ENCODE measurements at places on chromosomes 1 and 21.

GRCh38 chr1:175713381-175713780 is 30.0 kb downstream of the TNR start:
- no peak for DNase-seq

DNA sequence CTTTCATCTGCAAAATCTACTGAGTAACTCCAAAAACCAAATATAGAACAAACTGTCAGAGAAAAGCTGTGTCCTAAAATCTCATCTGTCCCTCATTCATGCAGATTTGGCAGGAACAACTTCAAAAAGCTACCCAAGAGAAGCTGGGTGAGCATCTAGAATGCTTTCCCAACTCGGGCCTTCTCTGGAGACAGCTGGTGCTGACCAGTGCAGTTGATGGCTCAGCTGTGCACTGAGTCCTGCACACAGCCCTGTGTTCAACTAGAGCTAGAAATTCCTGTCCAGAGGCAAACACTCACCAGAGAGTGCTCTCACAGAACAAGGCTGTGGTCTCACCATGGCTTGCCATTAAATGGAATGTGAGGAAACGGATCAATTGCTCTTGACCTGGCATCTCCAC is 202.8 kb downstream of the ASTN1 start:
- no peak for DNase-seq

DNA sequence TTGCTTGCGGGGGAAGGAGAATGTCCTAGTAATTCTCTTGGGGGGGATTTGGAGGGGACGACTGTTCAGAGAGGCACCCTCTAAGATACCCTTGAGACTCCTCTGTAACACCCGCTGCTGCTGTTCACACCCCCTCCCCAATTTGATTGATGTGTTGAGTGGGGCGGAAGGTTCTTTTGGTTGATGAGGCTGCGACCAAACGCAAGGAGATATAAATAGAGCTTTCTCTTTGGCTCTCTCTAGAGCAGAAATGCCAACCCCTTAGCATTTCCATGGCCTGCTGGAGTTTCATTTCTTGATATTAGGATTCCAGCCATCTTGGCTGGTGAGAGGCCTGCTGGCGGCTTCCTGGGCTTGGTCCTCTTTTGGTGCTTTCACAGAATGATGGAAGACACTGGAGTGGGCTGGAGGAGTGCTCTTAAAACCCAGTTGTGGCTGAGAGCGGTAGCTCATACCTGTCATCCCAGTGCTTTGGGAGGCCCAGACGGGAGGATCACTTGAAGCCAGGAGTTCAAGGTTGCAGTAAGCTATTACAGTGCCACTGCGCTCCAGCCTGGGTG is 2.0 kb downstream of the PIK3CD start:
- DNase-seq, result no peak

GRCh38 chr1:200588698-200589097 is 31.9 kb downstream of the KIF14 start:
- no peak for DNase-seq

- no peak for DNase-seq
Observed at GRCh38 chr1:235129774-235130570, 1.3 kb upstream of the TOMM20 start.

DNA sequence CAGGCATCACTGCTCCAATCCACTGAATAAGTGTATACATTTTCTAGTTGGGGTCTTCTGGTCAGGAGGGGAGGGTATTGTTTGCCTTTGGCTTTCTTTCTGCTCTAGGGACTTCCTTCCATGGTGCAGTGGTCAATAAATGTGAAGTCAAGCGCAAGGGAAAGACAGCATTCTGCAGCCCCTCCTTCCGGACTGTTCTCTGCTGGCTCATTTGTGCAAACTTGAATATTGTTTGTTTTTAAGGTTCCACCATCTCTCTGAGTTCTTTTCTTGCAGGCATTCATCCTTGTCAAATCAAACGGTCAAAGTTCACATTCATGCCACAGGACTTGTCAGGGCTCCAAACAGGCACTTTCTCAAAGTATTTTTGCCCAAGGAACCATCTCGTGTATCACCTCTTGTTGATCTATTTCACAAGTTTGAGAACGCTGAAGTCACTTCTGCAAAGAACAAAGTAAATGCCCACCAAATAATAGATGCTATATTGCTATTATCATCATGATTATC is 205.6 kb upstream of the KAZN start:
- no peak for DNase-seq

GRCh38 chr21:29521872-29522271 is 223.2 kb downstream of the BACH1 start:
- no peak for DNase-seq

DNA sequence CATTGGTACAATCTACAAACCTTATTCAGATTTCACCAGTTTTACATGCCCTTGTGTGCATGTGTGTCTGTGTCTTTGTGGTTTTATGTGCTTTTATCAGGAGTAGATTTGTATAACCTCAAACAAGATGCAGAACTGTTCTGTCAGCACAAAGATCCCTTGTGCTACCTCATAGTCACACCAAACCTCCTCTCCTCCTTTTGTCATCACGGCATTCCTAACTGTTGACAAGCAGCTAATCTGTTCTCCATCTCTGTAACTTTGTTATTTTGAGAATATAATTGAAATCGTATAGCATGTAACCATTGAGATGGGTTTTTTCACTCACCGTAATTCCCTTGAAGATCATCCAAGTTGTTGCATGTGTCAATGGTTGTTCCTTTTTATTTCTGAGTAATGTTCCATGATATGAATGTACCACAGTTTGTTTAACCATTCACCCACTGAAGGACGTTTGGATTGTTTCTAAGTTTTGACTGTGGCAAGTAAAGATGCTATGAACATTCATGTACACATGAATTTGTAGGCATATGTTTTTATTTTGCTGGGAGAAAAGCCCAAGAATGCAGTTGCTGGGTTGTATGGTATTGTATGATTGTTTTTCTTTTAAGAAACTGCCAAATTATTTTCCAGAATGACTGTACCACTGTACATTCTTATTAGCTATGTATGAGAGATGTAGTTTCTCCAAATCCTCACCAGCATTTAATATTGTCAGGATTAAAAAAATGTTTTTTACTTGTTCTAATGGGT is 78.1 kb upstream of the B3GALT2 start:
- DNase-seq, result no peak

- DNase-seq, result no peak
Observed at GRCh38 chr1:17370618-17371017, 1.4 kb upstream of the PADI6 start.

GRCh38 chr1:31570906-31571305 is 5.4 kb upstream of the TINAGL1 start:
- DNase-seq, result no peak

DNA sequence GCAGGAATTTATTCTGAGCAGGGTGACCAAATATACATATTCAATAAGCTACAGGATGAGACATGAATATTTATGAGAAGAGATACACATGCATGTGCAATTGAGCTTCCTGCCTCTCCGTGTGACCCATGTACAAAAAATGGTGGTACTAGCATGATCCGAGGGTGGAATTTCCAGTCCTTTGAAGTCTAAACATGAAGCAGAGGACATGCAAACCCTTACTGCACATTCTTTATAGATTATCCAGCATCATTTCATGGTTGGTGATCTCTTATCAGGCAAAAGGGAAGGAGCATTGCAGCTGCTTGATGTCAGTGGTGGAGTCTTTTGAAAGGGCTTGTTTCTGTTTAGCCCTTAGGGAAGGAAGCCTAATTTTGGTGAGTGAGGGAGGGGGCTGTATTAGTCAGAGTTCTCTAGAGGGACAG is 448.6 kb downstream of the SETD4 start:
- DNase-seq, result no peak

GRCh38 chr1:67522001-67522441 is 91.8 kb upstream of the SERBP1 start:
- DNase-seq, result no peak

- no peak for DNase-seq
Observed at GRCh38 chr1:182051938-182052337, 9.6 kb downstream of the ZNF648 start.

- peak; percentile 21 for DNase-seq
Observed at GRCh38 chr21:15841856-15842564, 112.2 kb downstream of the USP25 start.

GRCh38 chr1:27109103-27109822 is 45.7 kb downstream of the SLC9A1 start:
- DNase-seq, result no peak

DNA sequence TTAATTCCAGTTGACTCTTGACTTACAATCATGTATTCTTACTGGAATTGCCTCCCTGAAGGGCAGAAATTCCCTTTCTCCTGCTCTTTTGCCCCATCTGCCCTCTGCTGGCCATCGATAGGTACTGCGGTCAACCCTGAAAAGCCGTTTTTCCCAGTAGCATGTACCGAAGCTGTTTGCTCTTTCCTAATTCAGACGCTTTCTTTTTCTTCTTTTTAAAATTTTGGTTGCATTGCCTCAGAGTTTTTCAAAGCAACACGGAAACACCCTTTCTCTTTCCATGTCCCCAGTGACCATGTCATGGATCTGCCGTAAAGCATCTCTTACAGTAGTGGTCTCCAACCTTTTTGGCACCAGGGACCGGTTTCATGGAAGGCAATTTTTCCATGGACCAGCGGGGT is 164.2 kb upstream of the C1orf21 start:
- DNase-seq, result no peak

- no peak for DNase-seq
Observed at GRCh38 chr1:37844536-37844935, 14.9 kb downstream of the MTF1 start.

DNA sequence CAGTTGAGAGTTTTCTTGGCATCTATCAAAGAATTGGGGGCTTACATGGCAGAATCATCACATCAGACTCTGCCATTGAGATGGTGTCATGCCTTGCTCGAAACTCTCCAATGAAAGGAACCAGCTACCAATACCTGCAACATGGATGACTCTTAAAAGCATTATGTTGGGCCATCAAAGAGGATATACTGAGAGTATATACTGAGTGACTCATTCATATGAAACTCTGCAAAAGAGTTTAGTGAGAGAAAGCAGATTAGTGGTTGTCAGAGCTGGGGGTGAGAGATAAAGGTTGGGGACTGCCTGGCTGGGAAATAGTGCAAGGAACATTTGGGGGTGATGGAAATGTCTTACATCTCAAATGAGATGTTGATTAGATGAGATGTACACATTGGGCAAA is 14.7 kb upstream of the HMGB4 start:
- no peak for DNase-seq

DNA sequence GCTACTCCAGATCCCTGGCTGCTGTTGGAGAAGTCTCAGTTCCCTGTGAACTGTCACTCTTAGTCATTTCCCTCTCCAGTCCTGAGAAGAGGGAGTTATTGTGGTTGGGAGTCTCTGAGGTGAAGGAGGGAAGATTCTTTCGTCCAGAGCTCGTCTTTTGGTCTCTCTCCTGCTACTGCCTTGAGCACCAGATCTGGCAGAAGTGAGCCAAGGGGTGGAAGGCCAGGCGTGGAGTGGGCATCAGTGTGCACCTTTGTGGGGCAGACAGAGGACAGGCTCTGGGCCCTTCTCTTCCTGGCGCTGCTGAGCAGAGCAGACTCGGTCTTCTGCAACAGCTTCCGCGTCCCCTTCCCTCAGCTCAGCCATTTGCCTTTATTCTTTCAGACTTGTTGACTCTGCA is 19.1 kb downstream of the CLCN6 start:
- no peak for DNase-seq

- DNase-seq, result peak; percentile 99
Observed at GRCh38 chr1:203558064-203558760, 64.3 kb downstream of the OPTC start.

DNA sequence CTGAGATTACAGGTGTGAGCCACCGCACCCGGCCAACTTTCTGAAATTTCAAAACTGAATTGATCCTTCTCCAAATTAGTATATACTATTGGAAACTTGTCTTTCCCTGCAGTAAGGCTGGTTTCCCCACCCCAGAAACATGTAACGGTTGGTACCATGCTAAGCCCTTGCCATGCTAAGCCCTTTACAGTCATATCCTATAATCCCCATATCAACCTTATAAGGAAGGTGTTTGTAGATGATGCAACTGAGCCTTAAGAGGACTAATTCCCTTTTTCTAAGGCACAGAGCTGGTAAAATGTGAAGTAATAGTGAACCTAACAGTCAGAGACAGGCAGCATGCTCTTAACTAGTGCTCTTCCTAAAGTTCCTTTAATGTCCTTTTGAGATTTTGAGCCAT is 413.7 kb downstream of the DISC1 start:
- DNase-seq, result no peak

DNA sequence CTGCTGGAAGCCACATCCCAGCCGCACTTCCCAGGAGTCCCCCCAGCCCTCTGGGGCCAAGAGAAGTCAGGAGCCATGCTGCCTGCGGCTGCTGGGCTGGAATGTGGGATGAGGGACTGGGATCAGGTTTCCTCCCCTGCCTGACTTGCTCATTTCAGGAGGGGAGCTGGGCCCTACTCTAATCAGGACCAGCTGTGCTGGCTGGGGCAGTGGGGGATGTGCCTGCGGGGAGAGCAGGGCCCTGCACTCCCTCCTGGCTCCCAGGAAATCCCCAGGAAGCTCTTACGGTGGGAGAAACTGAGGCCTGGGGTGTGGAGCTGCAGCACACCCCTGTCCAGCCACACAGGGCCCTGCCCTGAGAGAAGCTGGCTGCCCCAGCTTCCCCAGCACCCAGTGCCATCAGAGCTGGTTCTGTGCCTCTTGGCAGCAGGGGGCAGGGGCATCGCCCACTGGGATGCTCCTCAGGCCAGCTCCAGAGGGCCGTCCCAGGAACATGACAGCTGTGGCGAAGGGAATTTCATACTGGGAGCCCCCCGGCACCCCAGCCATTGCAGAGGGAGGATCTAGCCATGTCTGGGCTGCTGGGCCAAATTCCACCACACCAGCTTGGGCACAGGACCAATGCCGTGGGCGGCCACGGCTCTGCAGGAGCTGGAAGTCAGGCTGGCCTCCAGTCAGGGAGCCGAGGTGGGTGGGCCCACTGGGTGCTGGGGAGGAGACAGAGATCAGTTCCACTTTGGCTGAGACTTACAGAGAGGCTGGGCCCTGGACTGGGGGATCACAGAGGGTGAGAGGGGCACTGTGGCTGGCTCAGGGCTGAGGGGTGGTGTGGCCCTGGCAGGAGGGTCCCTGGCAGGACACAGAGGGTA is 21.3 kb upstream of the PRSS38 start:
- peak; percentile 75 for DNase-seq

- DNase-seq, result no peak
Observed at GRCh38 chr1:36408479-36408878, 10.8 kb upstream of the LSM10 start.

All from AG09309 (cell line).